ENCODE measurements at places on chromosomes 2 and 18.

- no peak for DNase-seq
Observed at GRCh38 chr2:40394031-40394430, 57.9 kb downstream of the SLC8A1 start.

DNA sequence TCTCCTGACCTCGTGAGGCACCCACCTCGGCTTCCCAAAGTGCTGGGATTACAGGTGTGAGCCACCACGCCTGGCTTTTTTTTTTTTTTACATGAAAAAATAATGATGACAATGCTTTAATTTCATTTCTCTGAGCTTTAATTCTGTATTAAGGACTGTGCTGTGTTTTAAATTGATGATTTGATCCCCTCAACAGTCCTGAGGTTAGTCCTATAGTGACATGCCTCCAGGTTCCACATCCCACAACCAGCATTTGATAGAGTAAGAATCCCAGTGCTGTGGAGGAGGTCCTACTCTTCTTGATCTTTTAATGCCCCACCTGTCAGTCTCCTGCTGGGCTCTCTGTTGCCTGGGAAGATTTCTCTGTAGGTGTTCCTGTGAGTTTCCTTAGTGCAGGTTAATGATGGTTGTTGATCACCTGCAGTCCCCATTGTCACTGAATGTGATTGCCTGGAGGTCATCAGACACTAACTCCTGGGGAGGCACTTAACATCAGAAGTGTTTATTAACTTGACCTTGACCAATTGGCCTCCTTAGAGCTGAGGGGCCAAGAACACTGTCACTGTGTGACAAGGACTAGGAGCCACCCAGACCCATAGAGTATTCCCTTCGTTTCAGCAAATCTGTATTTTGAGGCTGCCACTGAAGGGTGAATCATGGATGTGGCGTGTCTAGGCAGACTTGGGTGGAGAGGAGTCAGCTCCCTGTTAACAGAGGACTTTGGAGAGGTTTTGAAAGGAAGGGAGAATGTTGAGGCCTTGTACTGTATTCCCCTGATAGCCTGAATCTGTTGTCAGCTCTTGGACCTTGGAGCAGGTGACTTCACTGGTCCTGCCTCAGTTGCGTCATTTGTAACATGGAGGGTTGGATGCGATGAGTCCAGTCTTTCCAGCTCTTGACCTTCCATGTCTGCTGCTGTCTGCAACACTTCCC is 11.5 kb downstream of the ASAP2 start:
- no peak for DNase-seq

DNA sequence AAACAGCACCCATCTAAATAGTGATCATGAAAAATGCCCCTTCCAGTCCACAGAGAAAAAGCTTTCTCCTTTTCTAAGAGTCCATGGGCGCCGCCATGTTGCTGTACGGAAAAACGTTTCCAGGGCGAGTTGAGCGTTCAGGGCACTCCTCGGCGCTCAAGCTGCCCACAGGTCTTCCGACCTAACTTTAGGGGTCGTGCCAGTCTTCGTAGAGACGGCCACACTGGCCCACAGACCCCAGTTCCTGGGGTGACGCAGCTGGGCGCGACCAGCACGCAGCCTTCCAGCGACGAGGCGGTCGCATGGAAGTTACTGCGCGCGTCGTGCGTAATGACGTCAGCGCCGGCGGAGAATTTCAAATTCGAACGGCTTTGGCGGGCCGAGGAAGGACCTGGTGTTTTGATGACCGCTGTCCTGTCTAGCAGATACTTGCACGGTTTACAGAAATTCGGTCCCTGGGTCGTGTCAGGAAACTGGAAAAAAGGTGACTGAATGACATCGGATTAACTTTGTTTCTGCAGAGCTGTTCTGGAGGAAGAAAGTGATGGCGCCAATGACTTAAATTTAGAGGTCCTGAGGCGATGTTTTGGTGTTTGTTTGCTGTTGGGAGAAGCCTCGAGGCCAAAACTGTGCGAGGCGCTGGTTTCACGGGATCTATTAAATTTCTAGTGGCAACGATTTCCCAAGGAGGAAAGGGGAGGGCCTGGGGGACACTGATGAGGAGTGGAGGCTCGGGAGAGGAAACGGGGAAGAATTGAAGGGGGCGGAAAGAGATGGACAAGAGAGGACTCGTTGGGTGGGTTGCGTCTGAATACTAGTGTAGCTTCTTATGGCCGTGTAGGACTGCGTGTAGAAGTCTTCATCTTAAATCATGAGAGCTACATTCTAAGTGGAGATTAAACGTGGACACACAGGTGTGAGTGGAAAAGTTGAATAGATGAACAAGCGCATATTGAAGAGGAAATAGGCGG is at the start of the genes METTL4 and NDC80:
TSS of gene METTL4 (minus strand) at position 306 of the 971 bp plus-strand sequence. CDS start 4,289 bp downstream, outside the sequence.
TSS of gene NDC80 (plus strand) at position 358 of the 971 bp plus-strand sequence. CDS start 1,429 bp downstream, outside the sequence.
- peak; percentile 91 for DNase-seq

GRCh38 chr2:198706476-198707082 is 751.2 kb downstream of the SATB2 start:
- no peak for DNase-seq

GRCh38 chr2:207071820-207072219 is 93.9 kb downstream of the KLF7 start:
- no peak for DNase-seq

GRCh38 chr2:172251231-172251630 is 148.5 kb upstream of the DLX2 start:
- DNase-seq, result peak; percentile 51

GRCh38 chr2:42843131-42843530 is 50.7 kb upstream of the HAAO start:
- no peak for DNase-seq

DNA sequence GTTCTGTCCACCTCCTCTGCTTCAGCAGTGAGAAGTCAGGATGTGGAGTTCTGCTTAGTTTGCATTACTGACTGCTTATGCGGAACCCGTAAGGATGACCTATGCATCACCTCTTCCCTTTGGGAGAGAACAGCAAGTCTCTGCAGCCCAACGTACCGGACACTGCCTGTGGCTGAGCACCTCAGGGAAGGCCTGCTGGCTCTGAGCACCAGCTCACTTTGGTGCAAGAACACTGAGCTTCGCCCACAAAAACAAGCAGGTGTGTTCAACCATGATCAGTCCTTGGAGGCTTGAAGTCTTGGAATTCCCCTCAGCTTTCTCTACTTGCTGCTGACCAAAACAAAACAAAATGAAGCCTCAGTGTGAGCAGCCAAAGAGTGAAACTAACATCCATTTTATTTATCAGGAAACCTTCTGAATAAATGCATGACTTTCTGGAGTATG is 52.7 kb upstream of the NCK2 start:
- DNase-seq, result no peak

Data from fibroblast of villous mesenchyme (primary cell).